H9 (cell line): ENCODE measurements at places on chromosomes 11 and 22. TPM values are rescaled to one million over a fixed set of nuclear protein-coding genes. Genes with fewer than 3 reads are reported as not detected.

CASP12 gene
- total RNA-seq, result not detected in 2 replicates

DAGLA gene
- total RNA-seq, result 4.3 and 4.5 TPM in 2 replicates

RNF169 gene
- 13.0 TPM in 2 replicates for total RNA-seq

OMP gene
- 0.86 TPM in 1 of 2 replicates, not detected in the other for total RNA-seq

PAMR1 gene
- total RNA-seq, result 2.4 and 2.9 TPM in 2 replicates

GRCh38 chr11:96052921-96053651 lies 129.2 kb upstream of the MTMR2 start:
- H3K36me3 ChIP-seq, result no peaks in the 10 kb centered on the region
- H3K27me3 ChIP-seq, result no peaks in the 10 kb centered on the region
- no peak for DNase-seq
- H3K4me3 ChIP-seq, result no peak overlapping the region
- no peak overlapping the region for H3K27ac ChIP-seq

GRCh38 chr11:32894149-32894827 lies 1.7 kb downstream of the QSER1 start:
- peak overlapping the region; percentile 76 for H3K27ac ChIP-seq
- H3K27me3 ChIP-seq, result no peaks in the 10 kb centered on the region
- H3K4me1 ChIP-seq, result peaks cover 6% of the 10 kb centered on the region
- H3K4me3 ChIP-seq, result peak overlapping the region; percentile 95
- H3K36me3 ChIP-seq, result peaks cover 11% of the 10 kb centered on the region

DNA sequence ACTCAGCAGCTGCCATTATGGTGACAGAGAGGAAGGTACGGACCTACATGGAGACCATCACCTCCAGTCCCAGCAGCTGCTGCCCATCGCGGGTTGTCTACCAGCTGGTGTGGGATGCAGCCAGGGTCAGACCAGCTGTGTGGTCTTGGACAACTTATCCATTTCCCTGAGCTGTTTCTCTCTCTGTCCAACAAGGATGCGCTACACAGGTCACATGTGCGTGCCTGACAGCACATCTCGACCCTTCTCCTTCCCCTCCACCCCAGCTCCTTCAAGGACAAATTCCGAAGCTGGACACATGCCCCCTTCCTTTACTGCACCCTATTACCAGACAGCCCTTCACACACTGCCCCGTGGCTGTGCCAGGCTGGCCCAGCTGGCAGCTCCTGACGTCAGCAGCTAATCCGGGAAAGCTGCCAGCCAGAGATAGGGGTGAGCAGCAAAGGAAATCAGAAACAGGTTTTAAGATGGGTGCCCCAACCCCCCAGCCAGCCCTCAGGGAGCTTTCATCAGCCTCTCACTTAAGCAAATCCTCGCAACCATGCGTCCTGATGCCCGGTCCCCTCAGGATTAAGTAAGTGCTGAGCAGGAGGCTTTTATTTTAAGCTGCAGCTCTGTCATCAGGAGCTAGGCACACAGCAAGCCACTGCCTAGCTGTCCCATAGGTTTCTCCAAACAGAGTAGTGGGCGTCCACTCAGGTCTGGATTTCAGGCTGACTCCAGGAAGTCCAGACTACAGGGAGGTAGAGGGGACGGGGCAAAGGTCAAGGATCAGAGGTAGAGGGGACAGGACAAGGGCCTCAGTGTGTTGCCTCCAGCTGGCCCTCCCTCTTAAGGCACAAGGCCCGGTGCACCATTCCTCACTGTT lies 20.3 kb downstream of the TEF start:
- peaks cover 9% of the 10 kb centered on the region for H3K36me3 ChIP-seq
- no peaks in the 10 kb centered on the region for H3K27me3 ChIP-seq
- DNase-seq, result no peak
- no peak overlapping the region for H3K27ac ChIP-seq

GRCh38 chr11:17238377-17238776 lies 30.6 kb upstream of the PIK3C2A start:
- no peaks in the 10 kb centered on the region for H3K27me3 ChIP-seq
- DNase-seq, result no peak
- H3K27ac ChIP-seq, result no peak overlapping the region
- no peaks in the 10 kb centered on the region for H3K4me1 ChIP-seq
- no peaks in the 10 kb centered on the region for H3K36me3 ChIP-seq

GRCh38 chr22:41369424-41369745 lies 12.4 kb upstream of the TEF start:
- no peaks in the 10 kb centered on the region for H3K27me3 ChIP-seq
- H3K4me3 ChIP-seq, result no peak overlapping the region
- no peak overlapping the region for H3K27ac ChIP-seq
- no peaks in the 10 kb centered on the region for H3K36me3 ChIP-seq
- H3K4me1 ChIP-seq, result peaks cover under 1% of the 10 kb centered on the region; the same call in 1 of the 2 replicates

GRCh38 chr22:42289671-42290541 lies 19.5 kb upstream of the TCF20 start:
- H3K36me3 ChIP-seq, result no peaks in the 10 kb centered on the region
- no peak overlapping the region for H3K27ac ChIP-seq
- no peak for DNase-seq
- H3K4me3 ChIP-seq, result no peak overlapping the region
- H3K27me3 ChIP-seq, result peaks cover 4% of the 10 kb centered on the region; the same call in 1 of the 2 replicates

DNA sequence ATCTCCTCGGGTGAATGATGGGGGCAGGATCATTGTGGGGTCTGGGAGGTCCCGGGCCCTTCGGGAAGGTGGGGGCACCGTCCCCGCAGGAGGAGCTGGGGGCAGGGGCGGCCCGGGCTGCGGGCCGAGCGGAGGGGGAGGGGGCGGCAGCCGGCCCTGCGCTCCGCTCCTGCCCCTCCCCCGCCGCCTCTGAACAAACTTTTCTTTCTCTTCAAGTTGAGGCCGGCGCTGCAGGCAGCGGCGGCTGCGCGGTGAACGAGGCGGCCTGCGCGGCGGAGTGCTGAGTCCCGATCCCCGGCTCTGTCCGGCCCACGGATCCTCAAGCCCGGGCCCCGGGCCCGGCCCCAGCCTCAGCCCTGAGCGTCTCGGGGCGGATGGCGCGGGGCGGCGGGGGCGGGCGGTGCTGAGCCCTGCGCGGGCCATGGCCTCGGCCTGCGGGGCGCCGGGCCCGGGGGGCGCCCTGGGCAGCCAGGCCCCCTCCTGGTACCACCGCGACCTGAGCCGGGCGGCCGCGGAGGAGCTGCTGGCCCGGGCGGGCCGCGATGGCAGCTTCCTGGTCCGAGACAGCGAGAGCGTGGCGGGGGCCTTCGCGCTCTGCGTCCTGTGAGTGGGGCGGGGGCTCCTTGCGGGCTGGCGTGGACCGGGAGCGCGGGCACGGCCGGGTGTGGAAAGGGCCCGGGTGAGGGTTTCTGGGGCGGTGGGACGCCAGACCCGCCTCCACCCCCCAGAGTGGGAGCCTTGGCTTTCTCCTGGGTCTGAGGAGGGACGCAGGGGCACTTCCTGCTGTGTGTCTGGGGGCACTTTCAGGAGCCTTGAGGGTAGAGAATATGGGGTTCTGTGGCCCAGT lies at the start of gene INPPL1:
Gene INPPL1, plus strand, starts transcription at position 204 of the 847 bp plus-strand sequence. Its CDS starts 218 bp downstream, at position 422.
- DNase-seq, result peak; percentile 41
- H3K4me1 ChIP-seq, result peaks cover 2% of the 10 kb centered on the region; the same call in 1 of the 2 replicates
- peaks cover 39% of the 10 kb centered on the region for H3K36me3 ChIP-seq
- peak within 1 kb of the TSS; percentile 90 for H3K4me3 ChIP-seq
- H3K27me3 ChIP-seq, result no peaks in the 10 kb centered on the region
- no peak within 1 kb of the TSS for H3K27ac ChIP-seq

DNA sequence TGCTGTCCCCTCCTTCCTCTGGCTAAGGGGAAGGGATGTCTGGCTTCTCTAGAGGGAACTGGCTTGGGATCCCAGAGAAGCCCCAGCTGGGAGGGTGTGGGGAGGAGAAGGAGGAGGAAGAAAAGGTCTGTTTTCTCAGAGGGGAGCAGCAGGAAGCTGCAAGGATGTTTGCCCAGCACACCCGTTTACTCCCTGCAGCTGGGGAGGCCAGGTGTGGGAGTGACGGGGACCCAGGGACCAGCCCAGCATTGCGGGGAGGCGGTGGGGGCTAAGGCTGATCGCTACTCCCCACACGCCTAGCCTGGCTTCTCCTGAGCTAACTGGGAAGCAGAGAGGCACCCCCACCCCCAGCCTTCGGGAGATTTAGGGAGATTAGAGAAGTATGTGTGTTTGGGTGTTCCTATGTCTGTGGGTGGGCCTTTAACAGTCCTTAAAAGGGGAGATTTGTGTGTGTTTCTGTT lies 3.9 kb downstream of the CREB3L1 start:
- no peak for DNase-seq
- H3K27ac ChIP-seq, result no peak overlapping the region
- H3K27me3 ChIP-seq, result no peaks in the 10 kb centered on the region
- peaks cover 16% of the 10 kb centered on the region; the same call in 1 of the 2 replicates for H3K4me1 ChIP-seq
- no peaks in the 10 kb centered on the region; the same call in 2 of the 3 replicates for H3K36me3 ChIP-seq

GRCh38 chr11:34654483-34655334 lies 33.8 kb downstream of the EHF start:
- H3K27ac ChIP-seq, result no peak overlapping the region
- DNase-seq, result peak; percentile 51
- peaks cover 7% of the 10 kb centered on the region for H3K4me1 ChIP-seq
- no peaks in the 10 kb centered on the region for H3K36me3 ChIP-seq

- no peak overlapping the region for H3K27ac ChIP-seq
- no peaks in the 10 kb centered on the region for H3K4me1 ChIP-seq
- no peaks in the 10 kb centered on the region for H3K36me3 ChIP-seq
- DNase-seq, result no peak
- H3K27me3 ChIP-seq, result no peaks in the 10 kb centered on the region
Measured at GRCh38 chr11:107468596-107468995, 11.0 kb upstream of the CWF19L2 start.

GRCh38 chr11:13883589-13883988 lies 78.9 kb upstream of the SPON1 start:
- H3K27ac ChIP-seq, result no peak overlapping the region
- no peak overlapping the region for H3K4me3 ChIP-seq
- no peaks in the 10 kb centered on the region for H3K27me3 ChIP-seq
- no peak for DNase-seq

DNA sequence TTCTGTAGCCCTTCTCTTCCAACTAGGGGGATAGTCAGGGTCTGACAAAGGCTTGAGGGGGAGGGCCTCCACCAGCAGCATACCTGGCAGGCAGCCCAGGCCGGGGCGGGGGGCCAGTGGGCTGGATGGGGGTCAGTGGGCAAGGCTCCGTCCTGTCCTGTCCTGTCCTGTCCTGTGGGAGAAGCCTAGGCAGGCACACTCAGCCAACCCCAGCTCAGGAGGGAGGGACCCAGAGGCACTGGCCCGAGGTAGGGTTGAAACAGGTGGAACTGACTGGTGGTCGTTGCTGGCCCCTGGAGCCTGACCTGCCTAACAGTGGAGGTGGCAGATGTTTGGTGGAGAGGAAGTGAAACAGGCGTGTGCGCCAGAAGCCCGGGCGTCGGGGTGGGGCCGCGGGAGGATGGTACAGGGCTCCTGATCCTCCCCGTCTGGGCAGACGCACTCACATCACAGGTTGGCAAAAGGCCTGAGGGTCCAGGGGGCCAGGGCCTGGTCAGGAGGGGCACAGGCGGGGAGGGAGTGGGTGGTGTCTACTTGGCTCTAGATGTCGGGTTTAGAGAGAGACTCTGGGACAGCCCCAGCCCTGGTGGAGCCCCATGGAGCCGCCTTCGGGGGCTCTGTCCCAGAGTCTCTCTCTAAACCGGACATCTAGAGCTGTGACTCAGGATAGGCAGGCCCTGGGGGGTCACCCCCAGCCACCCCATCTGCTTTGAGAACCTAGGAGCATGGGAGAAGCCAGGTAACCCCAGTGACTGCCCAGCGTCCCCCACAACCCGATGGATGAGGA lies 32.5 kb upstream of the GRAMD4 start:
- no peaks in the 10 kb centered on the region; the same call in 1 of the 2 replicates for H3K4me1 ChIP-seq
- H3K4me3 ChIP-seq, result no peak overlapping the region
- no peaks in the 10 kb centered on the region for H3K36me3 ChIP-seq
